ENCODE measurements at places on chromosomes 6 and 20.
A peak's percentile ranks its signal among the peaks of the same experiment; 100 is the strongest.

- no peak for DNase-seq
Measured at GRCh38 chr6:169445227-169445626, 191.6 kb upstream of the THBS2 start.

- DNase-seq, result no peak
Measured at GRCh38 chr6:21462519-21462852, 131.1 kb upstream of the SOX4 start.

DNA sequence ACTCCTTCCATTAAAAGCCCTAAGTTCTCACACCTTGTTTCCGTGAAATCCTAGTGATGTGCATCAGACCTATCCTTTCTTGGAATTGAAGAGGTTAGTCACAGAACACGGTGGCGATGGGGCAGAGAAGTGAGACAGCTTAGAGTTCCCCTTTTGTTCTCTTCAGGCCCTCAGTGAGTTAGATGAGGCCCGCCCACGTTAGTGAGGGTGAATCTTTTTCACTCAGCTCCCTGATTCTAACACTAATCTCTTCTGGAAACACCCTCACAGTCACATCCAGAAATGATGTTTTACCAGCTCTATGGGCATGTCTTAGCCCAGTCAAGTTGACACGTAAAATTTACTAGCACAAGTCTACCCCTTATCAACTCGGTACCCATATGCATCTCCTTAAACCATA, 172.7 kb upstream of the NOX3 start:
- no peak for DNase-seq

- DNase-seq, result no peak
Measured at GRCh38 chr6:112145080-112145573, 57.7 kb downstream of the FAM229B start.

DNA sequence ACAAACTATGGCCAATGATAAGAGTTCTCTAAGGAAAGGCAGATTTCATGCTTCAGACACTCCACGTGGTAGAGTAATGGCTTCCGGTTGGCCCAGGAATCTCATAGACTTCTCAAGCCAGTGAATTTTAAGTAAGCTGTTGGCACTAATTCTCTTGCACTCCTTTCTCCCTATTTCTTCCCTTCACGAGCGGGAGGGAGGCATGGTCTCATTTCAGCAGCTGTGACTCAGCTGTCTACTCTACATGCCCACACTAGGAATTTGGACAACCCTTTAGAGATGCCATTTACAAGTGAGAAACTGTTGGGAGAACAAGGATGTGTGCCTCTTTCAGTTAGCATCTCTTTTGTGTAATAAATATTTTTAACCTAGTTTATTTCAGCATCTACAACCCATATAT, 107.7 kb downstream of the PTPRK start:
- DNase-seq, result no peak

GRCh38 chr6:13253272-13253671, 75.1 kb downstream of the TBC1D7 start:
- DNase-seq, result no peak

- DNase-seq, result no peak
Measured at GRCh38 chr20:21175433-21175832, 49.6 kb downstream of the KIZ start.

- DNase-seq, result no peak
Measured at GRCh38 chr6:157967486-157967885, 14.2 kb upstream of the SYNJ2 start.

DNA sequence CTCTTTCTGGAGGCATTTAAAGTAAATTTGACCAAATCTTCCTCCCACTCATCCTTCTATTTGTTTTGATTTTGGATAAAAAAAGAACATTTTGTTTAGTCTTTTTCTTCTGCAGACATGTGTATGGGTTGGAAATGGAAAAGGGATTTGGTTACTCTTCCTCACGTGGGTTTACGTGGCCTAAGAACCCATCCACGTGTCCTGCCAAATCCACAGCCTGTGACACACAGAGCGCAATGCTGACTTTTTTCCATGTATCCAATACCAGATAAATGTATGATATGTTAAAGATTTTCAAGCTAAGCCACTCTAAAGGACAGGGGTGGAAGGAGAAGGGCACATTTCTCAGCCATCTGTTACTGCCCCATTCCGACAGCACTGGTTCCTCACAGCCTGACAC, 176.5 kb downstream of the COL12A1 start:
- no peak for DNase-seq

DNA sequence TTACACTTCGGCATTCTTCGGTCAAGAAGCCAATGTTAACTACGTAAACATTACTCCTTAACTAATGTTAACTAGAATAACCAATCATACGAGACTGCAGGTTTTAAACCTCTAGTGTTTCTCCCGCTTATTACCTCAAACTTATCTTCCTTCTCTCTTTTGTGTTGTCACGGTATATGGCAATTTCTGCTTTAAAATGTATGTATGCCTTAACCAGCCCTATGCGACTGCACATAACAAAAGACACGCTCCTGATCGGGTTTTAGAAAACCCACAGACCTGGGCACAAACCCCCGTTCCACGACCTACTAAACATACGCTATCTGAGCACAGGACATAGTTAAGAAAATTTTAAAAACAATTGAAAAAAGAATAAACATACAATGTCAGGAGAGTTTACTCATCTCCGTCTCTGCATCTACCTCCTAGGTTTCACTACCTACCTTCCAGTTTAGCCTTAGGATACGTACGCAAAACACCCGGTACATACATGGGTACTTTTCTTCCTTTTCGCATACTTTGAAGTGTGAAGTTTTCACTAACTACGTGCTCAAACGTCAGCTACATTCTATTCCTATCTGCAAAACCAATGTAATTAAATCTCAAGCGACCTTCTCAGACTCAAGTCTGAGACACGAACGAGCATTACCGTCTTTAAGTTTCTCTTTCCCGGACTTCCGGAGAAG, 1.1 kb downstream of the CD164 start:
- no peak for DNase-seq

DNA sequence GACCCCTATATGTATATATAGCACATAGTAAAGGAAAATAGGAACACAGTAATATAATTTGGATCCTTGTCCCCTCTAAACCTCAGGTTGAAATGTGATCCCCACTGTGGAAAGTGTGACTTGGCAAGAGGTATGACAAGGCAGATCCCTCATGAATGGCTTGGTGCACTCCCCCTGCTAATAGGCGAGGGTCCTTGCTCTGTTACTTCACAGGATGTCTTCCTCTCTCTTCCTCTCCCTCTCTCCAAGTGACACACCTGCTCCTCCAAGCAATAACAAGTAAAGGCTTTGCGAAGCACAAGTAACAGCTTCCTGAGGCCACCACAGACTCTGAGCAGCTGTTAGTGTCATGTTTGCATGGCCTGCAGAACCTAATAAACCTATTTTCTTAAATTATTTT, 16.4 kb downstream of the ROMO1 start:
- DNase-seq, result no peak

GRCh38 chr20:51536116-51537069, 6.1 kb downstream of the NFATC2 start:
- no peak for DNase-seq

DNA sequence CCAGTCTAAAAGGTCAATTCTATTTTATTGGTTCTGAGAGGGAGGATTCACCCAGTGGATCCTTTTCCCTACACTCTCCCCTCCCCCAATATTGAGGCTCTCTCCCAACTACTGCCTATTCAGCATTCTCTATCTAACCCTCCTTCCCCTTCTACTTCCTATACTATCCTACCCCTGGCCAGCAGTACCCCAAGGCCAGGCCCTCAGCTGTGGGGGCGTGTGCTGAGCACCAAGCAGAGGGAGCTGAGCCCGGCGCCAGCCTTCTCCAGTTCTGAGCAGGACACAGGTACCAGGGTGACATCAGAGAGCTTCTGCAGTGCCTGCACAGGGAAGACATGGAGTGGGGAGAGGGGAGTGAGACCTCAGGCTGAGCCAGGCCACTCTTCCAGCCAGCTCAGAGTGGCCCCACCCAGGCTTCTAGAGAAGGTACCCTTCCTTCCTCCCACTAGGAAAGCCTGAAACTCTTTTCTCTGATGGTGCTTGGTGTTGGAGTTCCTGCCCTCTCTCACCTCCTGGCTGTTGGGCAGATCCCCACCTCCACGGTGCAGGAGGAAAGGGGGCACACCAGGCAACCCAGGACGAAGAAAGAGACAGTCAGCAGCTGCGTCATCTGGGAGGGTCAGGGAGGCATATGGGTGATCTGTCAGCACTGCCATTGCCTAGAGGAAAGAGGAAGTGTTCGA, 1.9 kb downstream of the DDAH2 start:
- DNase-seq, result no peak

DNA sequence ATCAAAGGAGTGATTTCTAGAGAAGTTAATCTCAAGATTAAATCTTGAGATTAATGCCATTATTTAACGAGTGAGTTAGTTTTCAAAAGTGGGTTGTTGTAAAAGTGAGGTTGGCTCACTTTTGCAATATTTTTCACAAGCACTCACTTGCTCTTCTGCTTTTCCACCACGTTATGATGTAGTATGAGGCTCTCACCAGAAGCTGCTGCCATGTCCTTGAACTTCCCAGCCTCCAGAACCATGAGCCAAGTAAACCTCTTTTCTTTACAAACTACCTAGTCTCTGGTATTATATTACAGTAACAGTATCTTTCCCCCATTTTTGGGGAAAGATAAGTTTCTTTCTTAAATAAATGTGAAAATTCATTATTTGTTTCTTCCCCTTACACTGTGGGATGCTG, 227.6 kb upstream of the ZFP64 start:
- DNase-seq, result no peak

GRCh38 chr6:157929076-157929475, 52.6 kb upstream of the SYNJ2 start:
- no peak for DNase-seq

DNA sequence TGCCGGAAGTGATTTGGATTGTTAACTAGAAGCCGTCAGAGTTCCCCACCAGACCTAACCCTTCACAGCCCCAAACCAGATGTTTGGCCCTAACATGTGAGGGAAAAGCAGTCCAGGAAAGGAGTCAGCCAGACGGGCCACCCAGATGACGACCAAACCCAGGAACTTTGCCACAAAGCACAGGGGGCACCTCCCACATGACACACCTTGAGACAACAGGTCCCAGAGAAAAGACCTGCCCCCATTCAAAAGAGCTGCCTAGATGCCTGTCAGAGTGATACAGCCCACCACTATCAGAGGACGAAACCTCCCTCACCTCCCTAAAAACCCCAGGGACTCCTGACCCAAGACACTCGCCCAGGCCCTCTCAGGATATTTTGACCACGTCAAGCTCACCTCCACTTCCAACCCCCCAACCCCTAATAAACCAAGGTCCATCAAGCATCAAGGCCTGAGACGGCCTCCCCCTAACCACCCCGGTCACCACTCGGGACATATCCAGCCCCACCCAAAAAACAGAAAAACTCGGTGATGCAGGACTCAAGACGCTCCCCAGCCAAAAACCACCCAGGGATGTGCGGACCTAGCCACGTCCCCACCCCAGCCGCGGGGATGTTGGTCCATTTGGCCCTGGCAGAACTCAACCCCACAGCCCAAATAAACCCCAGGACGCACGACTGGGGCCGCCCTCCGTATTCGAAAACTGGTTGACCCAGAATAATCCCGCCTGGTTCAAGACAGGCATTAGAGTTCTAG, 662 bp downstream of the ZNF343 start:
- no peak for DNase-seq

GRCh38 chr20:53569606-53570307, 23.9 kb downstream of the ZNF217 start:
- peak; percentile 22 for DNase-seq

GRCh38 chr6:93021235-93021915, 398.0 kb downstream of the EPHA7 start:
- no peak for DNase-seq

DNA sequence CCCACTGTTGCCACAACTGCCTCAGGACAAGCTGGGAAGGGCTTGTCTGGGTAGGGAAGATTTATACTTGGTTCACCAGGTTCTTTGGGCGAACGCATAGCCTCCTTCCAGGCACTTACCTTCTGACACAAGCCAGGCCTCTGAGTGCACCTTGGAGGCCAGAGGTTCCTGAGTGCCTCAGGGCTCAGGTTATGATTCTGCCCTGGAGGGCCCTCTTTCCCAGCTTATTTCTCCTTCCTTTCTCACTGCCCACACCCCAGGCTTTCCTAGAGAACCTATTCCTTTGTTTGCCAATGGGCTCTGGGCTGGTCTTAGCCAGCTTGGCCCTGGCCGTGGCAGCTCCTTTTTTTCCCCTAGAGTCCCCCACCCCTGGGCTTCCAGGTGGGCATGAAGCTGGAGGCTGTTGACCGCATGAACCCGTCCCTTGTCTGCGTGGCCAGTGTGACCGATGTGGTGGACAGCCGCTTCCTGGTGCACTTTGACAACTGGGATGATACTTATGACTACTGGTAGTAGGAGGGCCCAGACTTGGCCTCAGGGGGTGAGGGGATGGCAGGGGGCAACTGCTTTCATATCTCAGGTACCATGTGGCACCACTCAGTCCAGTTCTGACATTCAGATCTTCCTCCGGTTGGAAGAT, 25.0 kb downstream of the L3MBTL1 start:
- no peak for DNase-seq

- DNase-seq, result no peak
Measured at GRCh38 chr20:64113444-64113775, 6.0 kb upstream of the NPBWR2 start.

DNA sequence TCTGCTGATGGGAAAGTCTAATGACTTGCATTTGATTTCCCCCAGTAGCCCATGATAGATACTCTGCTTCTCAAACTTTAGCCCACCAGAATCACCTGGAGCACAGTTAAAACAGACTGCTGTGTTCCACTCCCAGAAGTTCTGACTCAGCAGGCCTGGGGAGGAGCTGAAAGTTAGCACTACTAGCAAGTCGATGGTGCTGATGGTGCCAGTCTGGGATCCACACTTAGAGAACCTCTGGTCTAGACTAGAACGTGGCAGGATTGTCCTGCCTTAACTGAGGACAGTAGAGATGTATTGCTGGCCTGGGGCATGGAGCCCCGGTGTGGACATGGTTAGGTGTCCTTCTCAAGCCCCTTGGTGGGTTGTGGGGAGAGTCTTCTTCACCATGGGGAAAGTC, 8.7 kb downstream of the TOX2 start:
- DNase-seq, result no peak

- no peak for DNase-seq
Measured at GRCh38 chr20:57785720-57786119, 75.9 kb upstream of the PMEPA1 start.

DNA sequence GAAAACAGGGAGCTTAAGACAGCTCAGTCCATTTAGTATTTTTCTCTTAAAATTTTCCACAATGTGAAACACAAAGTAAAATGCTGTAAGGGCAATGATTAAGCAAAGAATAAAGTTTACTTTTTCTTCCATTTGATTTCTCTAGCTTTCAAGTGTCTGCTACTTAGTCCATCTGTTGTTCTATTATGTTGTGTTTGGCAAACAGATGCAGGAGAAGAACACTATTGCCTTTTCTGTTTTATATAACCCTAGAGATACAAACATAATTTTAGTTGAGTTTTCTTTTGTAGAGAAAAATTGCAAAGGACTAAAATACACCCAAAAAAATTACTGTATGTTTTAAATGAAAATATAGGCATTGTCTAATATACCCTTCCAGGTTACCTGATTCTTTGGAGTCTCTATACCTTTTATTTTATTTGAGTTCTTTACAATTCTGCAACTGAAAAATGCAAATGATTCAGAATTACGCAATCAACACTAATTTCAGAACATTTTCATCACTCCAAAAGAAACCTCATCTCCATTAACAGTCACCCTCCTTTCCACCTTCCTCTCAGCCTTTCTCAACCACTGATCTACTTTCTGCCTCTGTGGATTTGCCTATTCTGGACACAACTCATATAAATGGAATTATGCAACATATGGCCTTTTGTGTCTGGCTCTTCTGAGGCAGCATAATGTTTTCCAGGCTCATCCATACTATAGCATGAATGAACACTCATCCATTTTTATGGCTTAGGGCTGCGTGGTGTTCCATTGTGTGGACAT, 96.9 kb downstream of the MKKS start:
- no peak for DNase-seq

- DNase-seq, result no peak
Measured at GRCh38 chr6:158039571-158040050, 57.9 kb downstream of the SYNJ2 start.
